ENCODE measurements at places on chromosomes 6 and 20.

- H3K27me3 ChIP-seq, result no peaks in the 10 kb centered on the region
- no peaks in the 10 kb centered on the region for H3K36me3 ChIP-seq
- DNase-seq, result no peak
- H3K4me1 ChIP-seq, result peaks cover 13% of the 10 kb centered on the region
Measured at GRCh38 chr6:110528930-110529325, 52.5 kb upstream of the SLC22A16 start.

DNA sequence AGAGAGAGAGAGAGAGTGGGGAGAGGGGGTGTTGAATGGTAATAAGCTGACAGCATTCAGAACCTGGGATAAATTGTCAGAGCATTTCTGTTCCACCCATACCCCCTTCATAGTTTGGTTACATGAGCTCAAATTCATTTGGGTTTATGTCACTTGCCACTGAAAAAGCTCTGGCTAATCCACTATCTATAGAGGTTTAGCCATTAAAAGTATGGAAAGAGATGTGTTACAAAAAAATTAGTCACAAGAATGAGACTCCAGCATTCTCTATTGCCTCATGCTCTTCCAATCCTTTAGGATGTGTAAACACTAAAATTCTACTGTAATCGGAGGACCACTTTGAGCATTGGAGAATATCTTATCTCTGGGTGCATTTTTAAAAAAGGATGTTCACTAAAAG lies 297.6 kb upstream of the TCF21 start:
- H3K27me3 ChIP-seq, result no peaks in the 10 kb centered on the region
- H3K4me3 ChIP-seq, result no peak overlapping the region
- no peaks in the 10 kb centered on the region for H3K4me1 ChIP-seq
- H3K36me3 ChIP-seq, result no peaks in the 10 kb centered on the region
- H3K27ac ChIP-seq, result no peak overlapping the region

- H3K27ac ChIP-seq, result no peak overlapping the region
- H3K36me3 ChIP-seq, result no peaks in the 10 kb centered on the region
- H3K27me3 ChIP-seq, result peaks cover 5% of the 10 kb centered on the region
- H3K4me3 ChIP-seq, result no peak overlapping the region
- H3K4me1 ChIP-seq, result peaks cover 3% of the 10 kb centered on the region
Measured at GRCh38 chr6:170464524-170464979, 88.6 kb downstream of the PSMB1 start.

GRCh38 chr6:16596616-16597331 lies 164.5 kb downstream of the ATXN1 start:
- H3K27ac ChIP-seq, result no peak overlapping the region
- no peaks in the 10 kb centered on the region for H3K36me3 ChIP-seq
- H3K4me3 ChIP-seq, result no peak overlapping the region
- no peaks in the 10 kb centered on the region for H3K27me3 ChIP-seq

- peak; percentile 17 for DNase-seq
- peak overlapping the region; percentile 18 for H3K4me3 ChIP-seq
- no peaks in the 10 kb centered on the region for H3K36me3 ChIP-seq
- peaks cover 12% of the 10 kb centered on the region for H3K27me3 ChIP-seq
Measured at GRCh38 chr6:147447835-147448611, 60.5 kb upstream of the SAMD5 start.

DNA sequence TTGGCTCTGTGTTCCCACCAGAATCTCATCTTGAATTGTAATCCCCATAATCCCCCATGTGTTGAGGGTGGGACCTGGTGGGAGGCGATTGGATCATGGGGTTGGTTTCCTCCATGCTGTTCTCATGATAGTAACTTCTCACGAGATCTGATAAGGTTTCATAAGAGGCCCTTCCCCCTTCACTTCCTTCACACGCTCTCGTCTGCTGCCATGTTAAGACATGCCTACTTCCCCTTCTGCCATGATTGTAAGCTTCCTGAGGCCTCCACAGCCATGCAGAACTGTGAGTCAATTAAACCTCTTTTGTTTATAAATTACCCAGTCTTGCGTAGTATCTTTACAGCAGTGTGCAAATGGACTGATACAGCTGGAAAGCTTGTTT lies 90.0 kb downstream of the ELOVL5 start:
- no peak overlapping the region for H3K27ac ChIP-seq
- no peak overlapping the region for H3K4me3 ChIP-seq

GRCh38 chr6:142384519-142385254 lies 82.9 kb downstream of the ADGRG6 start:
- peak overlapping the region; percentile 19 for H3K27ac ChIP-seq
- peaks cover 44% of the 10 kb centered on the region for H3K4me1 ChIP-seq
- H3K4me3 ChIP-seq, result no peak overlapping the region
- peaks cover 7% of the 10 kb centered on the region for H3K36me3 ChIP-seq

DNA sequence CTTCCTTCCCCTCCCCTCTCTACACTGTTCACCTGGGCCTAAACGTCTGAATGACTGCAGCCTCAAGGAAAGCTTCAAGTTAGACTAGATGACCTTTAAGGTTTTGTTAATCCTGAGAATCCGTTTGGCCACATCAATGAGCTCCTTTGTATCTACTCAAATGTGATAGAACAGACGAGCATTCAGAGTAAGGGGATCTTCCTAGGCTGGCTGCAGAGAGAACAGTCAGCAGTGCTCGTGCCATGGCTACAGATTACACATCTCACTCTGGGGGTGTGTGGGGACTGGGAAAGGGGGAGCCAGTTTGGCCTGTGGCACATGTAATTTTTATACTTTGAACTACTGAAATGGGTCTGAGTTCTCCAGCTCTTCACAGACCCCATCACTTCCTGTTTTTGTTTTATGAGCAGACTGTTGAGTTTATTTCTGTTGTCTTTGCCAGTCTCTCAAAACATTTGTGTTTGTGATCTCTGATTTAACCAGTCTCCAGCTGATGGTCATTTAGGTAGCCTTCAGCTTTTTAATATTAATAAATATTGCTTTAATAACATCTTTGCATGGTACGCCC lies 50.9 kb downstream of the KCNS1 start:
- peaks cover 54% of the 10 kb centered on the region for H3K4me1 ChIP-seq
- no peaks in the 10 kb centered on the region for H3K27me3 ChIP-seq
- peak; percentile 16 for DNase-seq
- H3K36me3 ChIP-seq, result no peaks in the 10 kb centered on the region

- H3K27ac ChIP-seq, result no peak overlapping the region
- no peaks in the 10 kb centered on the region for H3K27me3 ChIP-seq
- no peak overlapping the region for H3K4me3 ChIP-seq
- no peak for DNase-seq
Measured at GRCh38 chr20:18692447-18692846, 104.6 kb downstream of the DTD1 start.

- H3K27me3 ChIP-seq, result no peaks in the 10 kb centered on the region
- peaks cover 14% of the 10 kb centered on the region for H3K36me3 ChIP-seq
- no peak overlapping the region for H3K27ac ChIP-seq
- H3K4me1 ChIP-seq, result peaks cover 6% of the 10 kb centered on the region
Measured at GRCh38 chr6:140182821-140183220, 808.4 kb upstream of the CITED2 start.

DNA sequence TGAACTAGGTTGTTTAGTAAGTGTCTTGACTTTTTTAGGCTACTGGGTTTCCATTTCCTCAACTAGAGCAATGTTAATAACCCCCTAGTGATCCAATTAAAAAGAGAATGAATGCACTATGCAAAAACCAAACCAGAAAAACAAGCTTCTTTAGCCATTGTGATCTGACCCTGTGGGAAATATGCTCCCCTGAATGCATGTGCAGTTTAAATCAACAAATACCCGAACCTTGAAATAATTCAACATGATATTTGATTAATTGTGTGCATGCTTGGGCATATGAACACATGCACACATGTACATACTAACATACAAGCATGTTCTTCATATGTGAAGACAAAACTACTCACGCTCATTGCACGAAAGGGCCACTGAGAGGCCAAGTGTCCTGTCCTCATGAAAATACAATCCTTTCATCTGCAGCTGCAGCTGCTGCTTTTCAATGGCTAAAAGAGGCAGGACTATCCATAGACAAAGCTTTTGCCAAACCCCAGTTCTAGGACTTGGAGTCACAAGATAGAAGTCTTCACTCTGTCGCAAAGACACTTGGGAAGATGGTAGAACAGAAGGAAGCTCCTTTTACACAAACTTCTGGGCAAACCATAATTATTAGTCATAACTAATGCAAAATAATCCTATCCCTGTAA lies 207.1 kb upstream of the POU3F2 start:
- H3K27ac ChIP-seq, result no peak overlapping the region
- DNase-seq, result no peak
- no peaks in the 10 kb centered on the region for H3K27me3 ChIP-seq
- no peaks in the 10 kb centered on the region for H3K36me3 ChIP-seq
- H3K4me3 ChIP-seq, result peak overlapping the region; percentile 39

DNA sequence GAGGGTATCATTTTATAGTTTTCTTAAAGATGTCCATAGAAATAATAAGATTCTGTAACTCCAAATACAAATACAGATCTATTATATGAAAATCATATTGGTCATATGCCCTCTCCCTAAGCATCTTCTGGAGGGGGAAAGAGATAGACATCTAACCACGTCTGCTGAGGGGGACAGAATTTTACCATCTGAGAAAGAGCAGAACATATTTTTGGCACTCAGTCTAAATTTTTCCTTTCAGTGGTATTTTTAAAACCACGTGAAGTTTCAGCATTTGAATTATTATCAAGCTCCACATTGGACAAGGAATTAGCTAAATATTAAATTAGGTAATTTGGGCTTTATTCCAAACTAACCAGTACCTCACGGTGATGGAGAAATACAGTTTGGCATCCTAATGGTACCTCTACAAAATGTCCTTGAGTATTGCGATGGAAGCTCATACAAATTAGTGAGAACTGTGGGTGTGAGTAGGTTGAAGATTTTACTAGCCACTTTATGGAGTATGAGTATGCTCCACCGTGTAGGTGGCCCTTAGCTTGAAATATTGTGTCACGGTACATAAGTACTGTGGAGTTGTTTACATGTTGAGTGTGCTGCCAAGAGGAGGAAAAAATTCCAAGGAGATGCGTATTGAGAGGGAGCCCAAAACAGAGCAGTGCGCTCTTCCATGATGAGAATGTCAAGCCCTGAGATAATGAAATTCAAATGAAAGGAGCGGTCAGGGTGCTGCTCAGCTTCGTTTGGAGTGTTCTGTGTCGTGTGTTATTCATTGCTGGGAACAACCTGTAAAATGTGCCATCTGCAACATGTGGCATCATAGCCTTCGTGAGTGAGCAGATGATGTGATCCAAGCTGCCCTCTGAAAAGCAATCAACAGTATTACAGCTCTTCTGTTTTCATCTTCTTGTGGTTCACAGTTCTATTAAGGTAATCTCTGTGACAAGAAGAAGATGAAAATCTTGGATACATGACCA lies 48.4 kb upstream of the PHACTR2 start:
- H3K4me3 ChIP-seq, result no peak overlapping the region
- no peak overlapping the region for H3K27ac ChIP-seq
- no peaks in the 10 kb centered on the region for H3K36me3 ChIP-seq
- no peak for DNase-seq

GRCh38 chr6:85004361-85004995 lies 240.1 kb upstream of the TBX18 start:
- H3K4me1 ChIP-seq, result peaks cover 4% of the 10 kb centered on the region
- H3K27ac ChIP-seq, result no peak overlapping the region
- no peak overlapping the region for H3K4me3 ChIP-seq

DNA sequence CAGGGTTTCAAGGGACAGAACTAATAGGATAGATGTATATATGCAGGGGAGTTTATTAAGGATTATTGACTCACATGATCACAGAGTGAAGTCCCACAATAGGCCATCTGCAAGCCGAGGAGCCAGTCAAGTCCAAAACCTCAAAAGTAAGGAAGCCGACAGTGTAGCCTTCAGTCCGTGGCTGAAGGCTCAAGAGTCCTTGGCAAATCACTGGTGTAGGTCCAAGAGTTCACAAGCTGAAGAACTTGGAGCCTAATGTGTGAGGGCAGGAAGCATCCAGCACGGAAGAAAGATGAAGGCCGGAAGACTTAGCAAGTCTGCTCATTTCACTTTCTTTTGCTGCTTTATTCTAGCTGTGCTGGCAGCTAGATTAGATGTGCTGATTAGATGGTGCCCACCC lies 128.0 kb downstream of the TNFRSF21 start:
- no peak overlapping the region for H3K4me3 ChIP-seq
- H3K4me1 ChIP-seq, result no peaks in the 10 kb centered on the region
- no peak for DNase-seq
- no peak overlapping the region for H3K27ac ChIP-seq

DNA sequence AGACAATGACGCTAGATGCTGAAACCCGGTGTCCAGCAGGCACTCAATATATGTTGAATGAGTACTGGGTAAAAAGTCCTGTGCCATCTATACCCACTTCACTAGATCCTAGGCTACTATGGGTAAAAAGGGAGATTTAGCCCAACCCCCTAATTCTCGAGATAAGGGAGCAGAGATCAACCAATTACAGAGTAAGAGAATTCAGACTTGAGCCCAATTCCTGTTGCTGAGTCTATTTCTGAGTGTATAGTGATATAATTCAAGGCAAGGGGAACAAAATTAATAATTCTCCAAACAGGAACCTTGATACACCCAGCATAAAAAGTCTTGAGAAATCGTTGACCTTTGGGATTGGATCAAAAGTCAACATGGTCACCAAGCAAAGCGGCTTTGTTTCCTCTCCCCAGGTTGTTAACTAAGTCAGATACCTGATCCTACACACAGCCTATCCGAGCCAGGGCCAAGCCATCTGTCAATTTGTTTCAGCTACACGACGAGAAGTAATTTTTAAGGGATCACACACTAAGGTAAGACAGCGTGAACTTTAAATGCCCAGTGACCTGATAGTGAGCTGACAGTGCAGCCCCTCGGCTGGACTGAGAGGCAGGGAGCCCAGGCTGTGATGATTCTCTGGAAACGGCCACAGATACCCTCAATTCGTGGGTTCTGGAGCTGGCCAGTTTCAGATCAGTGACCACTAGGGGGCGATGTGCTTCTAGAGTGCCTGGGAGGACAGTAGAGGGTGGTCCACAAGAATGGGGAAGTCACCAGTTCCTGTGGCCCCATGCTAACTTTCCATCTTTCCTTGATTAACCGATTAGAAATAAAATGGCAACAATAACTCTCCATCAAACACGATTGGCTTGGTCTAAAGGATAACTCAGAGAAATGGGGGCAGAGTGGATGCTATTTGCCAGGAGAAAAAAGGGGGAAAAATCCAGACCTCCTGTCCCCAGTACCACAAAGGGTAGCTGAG lies 46.2 kb downstream of the SLC22A23 start:
- H3K27me3 ChIP-seq, result no peaks in the 10 kb centered on the region
- DNase-seq, result peak; percentile 80
- peaks cover 8% of the 10 kb centered on the region for H3K36me3 ChIP-seq
- no peak overlapping the region for H3K4me3 ChIP-seq
- peaks cover 29% of the 10 kb centered on the region for H3K4me1 ChIP-seq
- H3K27ac ChIP-seq, result no peak overlapping the region

DNA sequence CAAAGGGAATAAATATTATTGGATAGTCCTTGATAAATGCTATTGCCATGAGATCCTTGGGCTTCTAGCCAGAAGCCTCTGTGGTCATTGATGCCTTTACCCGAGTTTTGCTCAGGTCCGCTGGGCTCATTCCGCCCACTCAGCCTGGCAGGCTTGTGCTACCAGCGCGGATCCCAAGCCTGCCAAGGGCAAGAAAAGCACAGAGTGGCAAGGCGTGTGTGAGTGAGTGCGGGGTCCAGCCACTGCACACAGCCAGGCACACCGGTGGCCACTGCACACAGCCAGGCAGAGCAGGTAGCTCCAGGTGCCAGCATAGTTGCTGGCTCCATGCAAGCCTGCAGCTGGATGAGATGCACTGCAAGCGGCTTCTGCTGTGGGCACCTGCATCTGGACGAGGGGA lies 38.7 kb downstream of the STK38 start:
- H3K36me3 ChIP-seq, result peaks cover 36% of the 10 kb centered on the region
- H3K4me3 ChIP-seq, result no peak overlapping the region
- no peak for DNase-seq
- H3K27ac ChIP-seq, result no peak overlapping the region
